ENCODE measurements at places on chromosomes 5 and 9.

DNA sequence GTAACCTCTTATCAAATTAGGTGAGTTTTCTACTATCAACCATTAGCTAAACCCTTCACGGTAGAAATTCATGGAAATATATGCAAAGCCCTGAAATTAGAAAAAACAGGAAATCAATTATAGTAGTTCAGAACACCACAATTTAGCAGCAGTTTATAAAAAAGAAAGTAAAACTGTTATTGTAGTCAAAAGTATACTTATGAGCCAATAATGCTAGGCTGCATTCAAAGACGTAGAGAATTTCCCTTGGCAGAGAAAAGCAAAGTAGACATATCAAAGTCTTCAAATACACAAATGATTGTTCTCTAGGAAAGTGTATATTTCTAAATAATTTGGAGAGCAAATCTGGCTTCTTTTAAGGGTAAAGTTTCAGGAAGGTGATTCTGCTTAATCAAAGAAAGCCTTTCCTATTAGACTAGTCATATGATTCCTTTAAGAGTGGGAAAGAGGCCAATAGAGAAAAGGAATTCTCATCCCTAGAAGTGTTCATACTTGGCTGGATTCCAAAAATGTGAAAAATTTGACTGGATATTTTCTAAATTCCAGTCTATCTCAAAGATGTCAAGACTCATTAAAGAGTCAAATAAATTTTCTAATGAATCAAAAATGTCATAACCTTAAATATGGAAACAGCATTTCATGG, 185.5 kb downstream of the SMC2 start:
- no peak for DNase-seq

- no peak for DNase-seq
These were observed 291.4 kb upstream of the SLC30A5 start for GRCh38 chr5:68802430-68802829.

DNA sequence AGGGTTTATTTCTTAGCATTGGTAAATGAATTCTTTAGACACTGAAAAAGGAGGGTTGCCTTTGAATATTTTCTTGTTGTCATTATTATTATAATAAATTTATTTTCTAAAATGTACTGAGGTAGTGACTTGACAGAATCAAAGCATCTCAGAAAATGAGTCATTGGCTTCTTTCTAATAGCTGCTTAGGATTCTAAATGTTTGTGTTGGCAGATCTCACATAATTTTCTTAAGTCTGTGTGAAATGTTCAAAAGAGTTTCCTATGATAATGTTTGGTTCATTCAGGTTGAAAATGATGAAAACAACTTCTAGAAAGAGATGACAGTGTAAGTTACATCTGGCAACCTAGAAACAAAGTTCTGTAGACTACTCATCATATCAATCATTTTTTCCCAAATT, 69.7 kb downstream of the SH3GL2 start:
- DNase-seq: no peak

- DNase-seq: no peak
These were observed 191.0 kb downstream of the GABBR2 start for GRCh38 chr9:98517761-98518160.

DNA sequence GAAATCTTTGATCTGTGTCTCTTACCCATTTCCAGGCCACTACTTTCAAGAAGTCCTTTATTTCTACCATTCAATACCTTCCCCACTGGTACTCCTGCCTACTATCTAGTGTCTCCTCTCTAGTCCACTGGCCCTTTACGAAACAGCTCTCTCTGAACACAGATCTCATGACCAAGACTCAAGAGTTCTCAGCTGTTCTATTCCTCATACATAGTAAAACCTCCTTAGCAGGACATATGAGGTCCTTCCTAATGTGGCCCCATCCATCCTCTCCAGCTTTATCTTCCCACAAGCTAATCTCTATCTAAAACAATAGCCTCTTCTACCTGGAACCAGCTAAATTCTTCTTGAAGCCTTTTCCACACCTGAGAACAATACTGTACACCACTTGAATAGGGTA, 2.6 kb downstream of the TEX10 start:
- no peak for DNase-seq

GRCh38 chr5:78819166-78819565, 165.9 kb downstream of the ARSB start:
- no peak for DNase-seq

DNA sequence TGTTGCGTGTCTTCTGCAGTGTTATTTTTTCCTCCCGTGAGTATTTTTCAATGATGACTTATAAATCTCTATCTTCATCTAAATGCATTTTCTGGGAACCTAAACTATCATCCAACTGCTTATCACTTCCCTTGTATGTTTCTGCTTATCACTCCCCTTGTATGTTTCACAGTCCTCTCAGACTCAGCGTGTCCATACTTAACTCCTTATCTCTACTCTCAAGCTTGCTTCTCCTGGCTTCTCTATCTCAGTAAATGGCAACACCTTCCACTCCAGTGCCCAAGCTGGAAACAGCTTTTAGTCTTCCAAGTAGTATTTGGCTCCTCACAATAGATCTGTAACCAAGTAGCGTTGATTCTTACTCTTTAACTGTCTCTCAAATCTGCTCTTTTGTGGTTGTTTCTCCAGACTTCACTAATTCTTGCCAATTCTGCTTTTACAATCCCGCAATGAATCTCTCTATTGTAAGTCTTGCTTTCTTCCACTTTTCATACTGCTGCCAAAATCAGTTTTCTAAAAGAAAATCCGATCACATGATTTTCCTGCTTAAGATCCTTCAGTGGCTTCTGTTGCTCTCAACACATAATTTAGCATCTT, 33.8 kb upstream of the TXNDC8 start:
- DNase-seq: no peak

DNA sequence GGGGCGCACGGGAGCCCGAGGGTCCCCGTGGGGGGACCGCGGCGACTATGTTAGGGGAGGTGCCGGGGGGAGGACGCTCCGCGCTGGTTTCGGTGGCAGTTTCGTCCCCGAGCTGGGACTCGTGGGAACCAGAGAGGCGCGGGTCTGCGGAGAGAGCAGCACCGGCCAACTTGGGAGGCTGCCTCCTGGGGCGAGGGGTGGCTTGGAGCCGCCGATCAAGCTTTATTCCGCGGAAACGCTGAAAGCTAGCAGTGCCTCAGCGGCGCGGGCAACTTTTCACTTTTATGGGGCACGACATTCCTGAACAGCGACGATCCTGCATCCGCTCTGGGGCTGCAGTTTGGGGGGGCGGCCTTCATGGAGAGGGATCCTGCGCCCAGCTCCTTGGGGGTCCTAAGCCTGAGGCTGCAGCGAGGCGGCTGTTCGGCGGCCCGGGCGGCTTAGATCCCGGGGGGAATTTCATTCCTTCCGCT, 369 bp downstream of the OCLN start:
- no peak for DNase-seq

DNA sequence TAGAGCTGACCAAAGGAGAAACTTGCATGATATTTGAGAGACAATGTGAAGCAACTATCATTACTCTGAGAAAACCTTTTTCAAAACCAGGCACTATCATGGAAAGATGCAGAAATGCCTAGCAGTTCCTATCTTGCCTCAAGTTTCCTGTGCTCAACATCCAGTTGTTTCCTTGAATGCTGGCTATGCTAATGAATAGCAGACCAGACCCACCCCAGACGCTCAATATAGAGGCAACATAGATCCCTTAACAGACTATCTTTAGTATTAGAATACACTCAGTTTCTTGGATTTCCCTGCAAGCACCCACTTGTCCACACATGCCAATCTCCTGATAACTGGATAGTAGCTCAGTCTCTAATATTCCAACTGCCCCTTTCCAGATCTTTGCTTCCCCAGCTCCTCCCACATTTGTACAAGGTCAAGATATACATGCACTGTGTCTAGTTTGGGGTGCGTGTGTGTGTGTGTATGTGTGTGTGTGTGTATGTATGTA, 93.3 kb upstream of the PCSK5 start:
- DNase-seq: no peak

- DNase-seq: no peak
These were observed 3.4 kb downstream of the RPL37 start for GRCh38 chr5:40831346-40832210.

Measured in SK-N-DZ (cell line).